Right ventricle myocardium inferior (tissue), 1 donor: ENCODE measurements at places on chromosomes 3 and 15.

DNA sequence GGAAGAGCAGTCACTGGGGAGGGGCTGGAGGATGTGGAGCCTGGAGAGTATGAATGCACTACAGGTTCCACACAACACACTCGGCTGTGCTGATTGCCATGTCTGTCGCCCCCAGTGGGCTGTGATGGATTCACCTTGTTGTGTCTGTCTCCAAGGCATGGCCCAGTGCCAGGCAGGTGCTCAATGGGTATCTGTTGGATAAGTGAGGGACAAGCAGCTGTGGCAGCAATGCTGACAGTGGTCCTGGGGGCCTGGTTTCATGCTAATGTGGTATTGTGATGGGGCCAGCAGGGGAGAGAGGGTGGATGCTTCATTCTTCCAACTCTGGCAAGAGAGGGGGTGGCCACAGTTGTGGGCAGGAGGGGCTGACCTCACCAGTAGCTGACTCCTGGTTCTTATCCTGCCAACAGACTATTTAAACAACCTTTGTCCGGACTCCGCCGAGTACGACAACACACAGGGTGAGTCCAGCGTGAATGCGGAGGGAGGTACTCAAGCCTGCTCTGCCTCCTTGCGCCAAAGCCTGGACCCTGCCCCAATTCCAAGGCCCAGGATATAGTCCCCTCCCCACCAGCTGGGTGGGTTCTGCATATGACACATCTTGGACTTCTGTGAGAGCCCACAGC lies 47.3 kb upstream of the NR2C2 start:
- DNase-seq, result no peak

GRCh38 chr3:149678351-149678950 lies 20.6 kb upstream of the WWTR1 start:
- no peak for DNase-seq

- no peak for DNase-seq
These were observed 46.8 kb downstream of the CYP11A1 start for GRCh38 chr15:74320352-74321247.

DNA sequence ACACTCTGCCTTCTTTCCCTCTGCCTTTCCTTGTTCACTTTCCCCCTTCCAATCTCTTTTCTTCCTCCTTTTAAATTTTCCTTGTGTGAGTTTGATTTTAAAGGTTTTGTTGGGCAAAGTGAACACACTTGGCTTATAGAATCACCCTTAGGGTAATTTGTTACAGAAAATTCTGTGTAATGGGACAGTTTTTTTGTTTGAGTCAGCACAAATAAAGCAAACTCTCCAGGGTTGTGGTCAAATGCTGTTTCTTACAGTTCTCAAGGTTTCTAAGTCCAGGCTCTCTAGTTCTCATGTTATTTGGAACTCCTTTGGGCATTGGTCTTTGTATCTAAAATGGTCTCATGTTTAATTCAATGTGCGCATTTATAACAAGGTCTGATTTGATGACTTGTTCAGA lies 307.1 kb downstream of the PTPRG start:
- no peak for DNase-seq

DNA sequence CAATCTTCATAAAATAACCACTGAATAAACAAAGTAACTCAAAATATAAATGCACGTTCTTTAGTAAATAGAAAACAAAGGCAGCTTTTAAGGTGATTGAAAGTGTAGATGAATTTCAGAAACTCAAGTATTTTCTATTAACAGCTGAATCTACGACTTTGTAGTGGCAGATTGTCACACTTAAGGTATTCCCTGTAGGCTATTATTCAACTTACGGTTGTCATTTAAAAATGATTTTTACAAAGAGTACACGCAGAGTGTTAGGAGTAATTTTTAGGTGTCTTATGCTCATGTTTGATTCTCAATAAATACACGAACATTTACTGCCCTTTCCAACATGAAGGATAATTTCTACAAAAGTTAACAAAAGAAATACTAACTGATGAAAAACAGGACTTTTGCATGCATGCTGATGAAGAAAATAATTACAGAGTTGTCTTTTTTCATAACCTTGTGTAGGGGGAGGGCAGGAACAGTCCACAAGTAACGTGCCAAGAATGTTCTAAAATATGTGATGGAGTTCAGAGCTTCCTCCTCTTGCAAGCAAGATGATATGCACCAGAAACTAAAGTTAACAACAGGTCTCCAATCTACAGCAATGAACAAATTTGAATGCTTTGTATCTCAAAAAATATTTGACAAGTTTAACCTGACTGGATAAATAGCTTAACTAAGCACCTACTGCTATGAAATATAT lies 16.7 kb downstream of the DCBLD2 start:
- DNase-seq, result no peak

- no peak for DNase-seq
These were observed at the start of gene C15orf62 for GRCh38 chr15:40769274-40770146. Gene C15orf62 (plus strand): TSS chr15:40769980. CDS start chr15:40770496, 516 bp downstream.

DNA sequence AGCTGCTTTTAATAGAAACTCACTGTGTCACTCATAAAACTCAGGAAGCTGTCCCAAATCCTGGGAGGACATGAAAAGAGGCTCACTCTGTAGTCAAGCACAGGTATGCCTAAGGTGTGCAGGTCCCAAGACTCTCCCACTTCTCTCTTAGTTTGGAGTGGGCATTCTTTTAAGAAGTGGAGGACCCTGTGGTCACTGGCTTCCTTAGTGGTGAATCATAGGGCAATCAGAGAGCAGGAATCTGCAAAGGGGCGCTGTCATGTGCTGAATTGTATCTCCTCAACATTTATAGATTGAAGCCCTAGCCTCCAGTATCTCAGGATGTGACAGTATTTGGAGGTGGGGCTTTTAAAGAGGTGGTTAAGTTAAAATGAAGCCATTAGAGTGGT lies 47.2 kb upstream of the ZBTB38 start:
- DNase-seq, result no peak
